ENCODE measurements at places on chromosomes 6 and 20.

DNA sequence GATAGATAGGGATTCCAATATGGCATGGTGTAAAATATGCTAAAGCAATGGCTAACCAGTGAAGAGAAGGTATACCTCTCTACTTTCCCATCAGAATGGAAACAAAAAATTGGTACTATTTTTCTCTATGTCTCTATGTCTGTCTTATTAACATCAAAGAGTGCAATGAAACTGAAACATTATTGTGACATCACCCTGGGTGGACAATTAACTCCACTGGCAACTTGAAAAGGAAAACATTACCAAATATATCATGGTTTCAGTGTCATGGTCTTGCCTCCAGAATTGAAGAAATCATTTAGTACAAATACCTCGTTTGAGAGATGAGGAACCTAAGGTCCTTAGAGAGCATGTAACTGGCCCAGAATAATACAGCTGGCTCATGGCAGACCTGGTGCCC lies 1132.5 kb upstream of the MAP3K7 start:
- no peak for DNase-seq

- peak; percentile 90 for DNase-seq
Observed at GRCh38 chr6:6699741-6700367, 111.3 kb downstream of the LY86 start.

- DNase-seq = no peak
Observed at GRCh38 chr6:165644586-165645266, 18.3 kb downstream of the PDE10A start.

GRCh38 chr6:135686784-135687301 lies 164.7 kb upstream of the PDE7B start:
- no peak for DNase-seq

DNA sequence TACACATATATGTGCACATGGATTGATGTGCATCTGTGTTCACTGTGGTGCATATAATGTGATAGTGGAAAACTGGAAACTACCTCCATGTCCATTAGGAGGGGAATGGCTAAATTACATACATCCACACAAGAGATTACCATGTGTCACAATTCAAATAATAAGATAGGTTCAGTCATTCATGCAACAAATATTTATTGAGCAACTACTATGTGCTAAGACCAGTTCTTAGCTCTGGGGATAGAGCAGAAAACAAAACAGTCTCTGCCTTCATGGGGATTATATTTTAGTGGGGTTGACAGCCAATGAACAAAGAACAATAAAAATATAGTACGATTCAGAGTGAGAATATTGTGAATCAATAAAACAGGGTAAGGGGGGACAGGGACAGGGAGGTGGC lies 61.7 kb upstream of the PTGIS start:
- no peak for DNase-seq

DNA sequence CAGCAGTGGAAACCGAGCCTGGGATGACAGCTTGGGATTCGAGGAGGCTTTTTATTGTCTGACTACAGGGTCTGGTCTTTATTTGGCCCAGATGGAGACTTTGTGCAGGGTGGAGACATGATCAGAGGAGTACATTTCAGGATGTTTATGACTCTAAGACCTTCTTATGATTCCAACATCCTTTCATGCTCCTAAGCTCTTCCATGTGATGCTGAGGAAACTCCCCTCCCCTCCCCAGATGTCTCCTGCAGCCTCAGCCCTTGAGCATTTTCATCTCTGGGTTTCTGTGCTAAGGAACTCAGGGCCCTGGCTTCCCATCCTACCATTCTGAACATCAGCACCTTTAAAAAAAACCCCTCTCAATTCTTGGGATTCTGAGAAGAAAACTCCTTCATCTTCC lies 186.6 kb downstream of the SOX4 start:
- DNase-seq = no peak

DNA sequence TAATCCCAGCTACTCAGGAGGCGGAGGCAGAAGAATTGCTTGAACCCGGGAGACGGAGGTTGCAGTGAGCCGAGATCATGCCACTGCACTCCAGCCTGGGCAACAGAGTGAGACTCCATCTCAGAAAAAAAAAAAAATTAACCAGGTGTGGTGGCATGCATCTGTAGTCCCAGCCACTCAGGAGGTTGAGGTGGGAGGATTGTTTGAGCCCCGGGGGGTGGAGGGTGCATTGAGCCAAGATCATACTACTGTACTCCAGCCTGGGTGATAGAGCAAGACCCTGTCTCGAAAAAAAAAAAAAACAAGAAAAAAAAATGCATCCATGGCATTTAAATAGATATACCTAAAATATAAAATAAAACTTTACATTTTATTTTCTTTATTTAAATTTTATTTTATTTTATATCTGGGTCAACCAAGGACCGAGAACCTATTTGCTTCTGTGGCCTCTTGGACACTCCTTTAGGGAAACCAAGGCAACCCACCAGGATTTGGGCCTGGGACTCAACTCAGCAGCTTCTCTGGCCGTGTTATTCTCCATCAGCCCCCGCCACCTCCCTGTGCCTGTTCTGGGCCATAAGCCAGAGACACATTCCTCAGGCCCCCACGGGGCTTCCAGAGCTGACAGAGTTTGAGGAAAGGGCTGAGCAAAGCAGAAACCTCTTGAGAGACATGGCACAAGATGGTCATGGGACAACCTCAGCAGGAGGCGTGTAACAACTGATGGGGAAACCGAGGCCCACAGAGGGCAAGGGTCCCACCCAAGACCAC lies 6.2 kb downstream of the SNTA1 start:
- DNase-seq = no peak

- no peak for DNase-seq
Observed at GRCh38 chr20:40980828-40981310, 47.8 kb upstream of the TOP1 start.

GRCh38 chr6:107657755-107658461 lies 166.2 kb downstream of the SCML4 start:
- peak; percentile 45 for DNase-seq

DNA sequence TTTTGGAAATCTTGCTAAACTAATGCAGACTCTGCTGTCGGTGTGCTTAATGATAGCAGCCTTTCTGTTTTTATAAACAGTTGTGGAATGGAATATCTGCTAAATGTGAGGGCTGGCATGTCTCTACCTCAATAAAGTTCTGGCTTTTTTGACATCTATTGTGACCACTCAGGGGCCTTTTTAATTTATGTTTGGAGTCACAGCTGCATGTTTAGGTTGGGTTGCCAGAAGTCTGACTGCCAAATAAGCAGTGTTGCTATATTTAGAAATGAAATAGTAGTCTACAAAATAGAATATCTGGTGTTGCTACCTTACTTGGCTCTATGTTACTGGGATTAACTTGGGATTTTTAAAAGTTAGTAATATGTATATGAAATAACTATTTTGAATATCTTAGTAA lies 125.1 kb upstream of the LOC128125822 start:
- no peak for DNase-seq

DNA sequence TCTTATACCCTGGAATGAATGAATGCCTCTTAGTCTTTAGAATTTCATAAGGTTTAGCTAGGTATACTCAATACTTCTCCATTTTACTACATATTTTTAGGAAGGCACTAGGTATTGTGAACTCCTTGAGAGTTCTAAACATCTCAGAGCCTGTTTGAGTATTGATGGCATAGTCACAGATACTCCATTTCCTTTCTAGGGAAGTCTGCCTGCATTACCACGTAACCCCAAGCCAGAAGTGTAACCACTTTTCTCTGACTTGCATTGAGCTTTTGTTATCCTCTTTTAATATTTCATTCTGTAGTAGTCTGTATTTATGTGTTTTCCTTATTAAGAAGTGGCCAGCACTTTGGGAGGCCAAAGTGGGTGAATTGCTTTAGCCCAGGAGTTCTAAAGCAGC lies 12.2 kb downstream of the TOP1 start:
- DNase-seq = no peak

- DNase-seq = no peak
Observed at GRCh38 chr6:147586044-147586443, 77.6 kb downstream of the SAMD5 start.

DNA sequence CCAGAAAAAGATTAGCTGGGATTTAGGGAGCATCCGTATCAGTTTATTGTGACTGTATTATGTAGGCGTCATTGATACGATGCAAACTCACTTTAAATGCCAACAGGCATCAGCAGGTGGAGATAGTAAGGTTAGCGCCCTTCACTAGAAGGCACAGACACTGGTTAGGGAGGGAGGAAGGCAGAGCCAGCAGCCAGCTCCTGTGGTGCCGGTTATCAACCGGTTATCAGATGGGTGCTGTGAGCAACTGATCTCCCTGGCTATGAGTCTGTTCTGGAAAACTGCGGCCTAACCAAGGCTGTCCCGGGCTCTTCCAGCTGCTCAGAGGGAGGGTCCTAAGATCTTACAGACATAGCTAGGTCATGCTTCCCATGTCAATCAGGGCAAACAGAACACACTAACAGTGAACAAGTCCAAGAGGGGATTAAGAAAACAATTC lies 47.5 kb upstream of the CD93 start:
- no peak for DNase-seq

GRCh38 chr6:145621776-145622175 lies 113.5 kb downstream of the EPM2A start:
- DNase-seq = no peak

DNA sequence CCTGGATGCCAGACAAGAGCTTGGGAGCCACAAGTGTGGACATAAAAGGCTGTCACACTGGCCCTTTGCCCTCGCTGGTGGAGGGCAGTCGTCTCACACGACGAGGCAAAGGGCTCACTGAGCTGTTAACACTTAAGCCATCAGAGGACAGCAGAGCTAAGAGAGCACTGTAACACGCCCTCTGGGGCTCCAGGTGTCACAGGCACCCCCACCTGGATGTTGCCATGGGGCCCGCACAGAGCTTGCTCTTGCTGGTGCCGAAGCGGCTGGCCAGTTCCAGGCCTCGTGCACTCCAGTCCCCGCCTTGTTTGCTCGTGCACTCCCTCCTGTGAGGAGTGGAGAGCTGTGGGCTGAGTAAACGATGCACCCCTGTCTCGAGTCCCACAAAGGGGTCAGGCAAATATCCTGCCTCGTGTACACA lies 37.4 kb downstream of the SLC35D3 start:
- no peak for DNase-seq

DNA sequence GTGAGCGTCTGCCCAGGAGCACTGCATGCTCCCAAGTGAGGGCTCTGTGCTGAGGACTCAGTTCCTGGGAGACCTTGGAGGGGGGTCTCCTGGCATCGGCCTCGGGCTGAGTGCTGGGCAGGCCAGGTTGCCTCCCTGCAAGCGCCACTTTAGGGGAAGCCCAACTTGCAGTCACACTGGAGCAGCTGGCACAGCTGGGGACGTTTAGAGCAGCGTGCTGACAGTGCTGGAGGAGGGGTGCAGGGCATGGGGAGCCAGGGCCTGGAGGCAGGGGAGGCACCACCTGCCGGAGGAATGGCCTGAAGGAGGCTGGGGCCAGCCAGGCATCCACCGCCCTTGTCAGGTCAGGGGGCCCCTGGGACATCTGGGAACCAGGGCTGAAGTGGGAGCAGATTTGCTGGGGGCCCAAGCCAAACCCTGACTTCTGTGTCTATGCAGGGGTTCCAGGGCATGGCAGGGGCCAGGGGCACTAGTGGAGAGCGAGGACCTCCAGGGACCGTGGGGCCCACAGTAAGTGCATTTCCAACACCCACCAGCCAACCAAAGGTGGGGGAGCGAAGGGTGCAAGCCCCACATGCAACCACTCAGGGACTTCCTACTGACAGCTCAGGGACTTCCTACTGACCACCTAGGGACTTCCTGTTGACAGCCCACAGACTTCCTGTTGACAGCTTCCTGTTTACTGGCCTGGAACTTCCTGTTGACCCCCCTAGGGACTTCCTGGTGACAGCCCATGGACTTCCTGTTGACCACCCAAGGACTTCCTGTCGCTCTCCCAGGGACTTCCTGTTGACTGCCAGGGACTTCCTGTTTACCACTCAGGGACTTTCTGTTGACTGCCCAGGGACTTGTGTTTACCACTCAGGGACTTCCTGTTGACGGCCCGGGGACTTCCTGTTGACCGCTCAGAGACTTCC lies 33.6 kb downstream of the COL20A1 start:
- no peak for DNase-seq

DNA sequence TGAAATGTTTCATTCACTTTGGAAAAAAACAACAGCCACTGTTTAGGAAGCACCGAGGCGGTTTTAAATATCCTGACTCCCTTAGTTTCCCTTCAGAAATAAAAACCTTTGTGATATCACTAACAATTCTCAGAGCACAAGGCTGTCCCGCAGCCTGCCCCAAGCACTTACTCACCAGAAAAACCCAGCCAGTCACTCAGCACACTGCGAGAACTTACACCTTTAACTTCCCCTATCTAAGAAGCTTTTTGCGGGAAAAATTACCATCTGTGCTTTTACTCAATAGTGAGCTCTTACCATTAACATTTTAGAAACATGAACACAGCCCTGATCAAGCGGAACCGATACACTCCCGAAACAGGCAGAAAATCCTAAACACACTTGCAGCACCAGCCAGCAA lies 9.3 kb downstream of the ZBTB46 start:
- DNase-seq = no peak

- DNase-seq = no peak
Observed at GRCh38 chr6:113377362-113377942, 479.7 kb upstream of the MARCKS start.

- no peak for DNase-seq
Observed at GRCh38 chr6:79330704-79331103, 96.2 kb upstream of the HMGN3 start.

DNA sequence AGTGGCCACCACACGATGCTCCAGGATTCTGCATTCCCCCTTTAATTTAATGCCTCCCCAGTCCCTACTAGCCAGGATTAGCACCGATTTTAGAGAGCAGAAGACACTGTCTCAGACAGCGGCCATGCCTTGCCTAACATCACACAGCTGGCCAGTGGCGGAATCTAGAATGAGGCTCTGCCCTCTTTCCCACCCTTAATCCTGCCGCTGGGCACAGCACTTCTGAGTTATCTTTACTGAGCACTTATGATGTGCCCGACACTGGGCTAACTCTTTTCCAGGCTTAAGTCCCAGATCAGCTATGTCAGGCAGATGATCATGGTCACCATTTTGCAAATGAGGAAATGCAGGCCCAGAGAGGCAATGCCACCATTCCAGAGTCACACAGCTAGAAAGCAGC lies 5.6 kb upstream of the BPIFA2 start:
- DNase-seq = no peak

DNA sequence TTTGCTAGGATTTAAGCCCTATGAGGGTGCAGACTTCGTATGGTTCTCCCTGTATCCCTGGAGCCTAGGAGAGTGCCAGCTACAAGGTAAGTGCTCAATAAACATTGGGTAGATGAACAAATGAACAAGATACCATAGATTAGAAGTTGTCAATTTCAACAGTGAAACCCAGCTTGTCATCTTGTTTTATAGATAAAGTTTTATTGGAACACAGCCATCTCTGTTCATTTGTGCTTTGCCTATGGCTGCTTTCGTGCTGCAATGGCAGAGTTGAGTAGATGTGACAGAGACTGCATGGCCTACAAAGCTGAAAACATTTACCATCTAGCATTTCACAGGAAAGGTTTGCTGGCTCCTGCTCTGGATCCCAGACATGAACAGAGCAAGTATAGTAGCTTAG lies 5.6 kb downstream of the DAAM2 start:
- DNase-seq = no peak
